ENCODE measurements at places on chromosomes 7 and 10.

DNA sequence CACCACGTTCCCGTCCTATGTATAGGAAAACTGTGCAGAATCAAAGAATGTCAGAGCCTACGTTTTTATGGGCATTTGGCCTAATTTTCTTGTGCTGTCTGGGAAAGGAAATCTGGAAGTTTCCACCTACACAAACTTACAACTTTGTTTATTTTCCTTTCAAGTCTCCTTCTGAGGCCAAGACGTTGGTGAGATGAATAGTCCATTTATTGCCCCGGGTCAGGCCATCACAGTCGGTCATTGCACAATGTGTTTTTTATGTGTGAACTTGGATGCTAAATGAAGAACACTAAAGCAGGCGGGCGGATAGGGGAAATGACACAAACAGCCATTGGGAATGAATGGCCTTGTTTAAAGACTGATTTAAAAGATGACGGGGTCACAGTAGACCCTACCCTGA is 38.6 kb downstream of the TRIL start:
- no peak for DNase-seq

GRCh38 chr10:88226891-88227290 is 356.2 kb downstream of the RNLS start:
- no peak for DNase-seq

DNA sequence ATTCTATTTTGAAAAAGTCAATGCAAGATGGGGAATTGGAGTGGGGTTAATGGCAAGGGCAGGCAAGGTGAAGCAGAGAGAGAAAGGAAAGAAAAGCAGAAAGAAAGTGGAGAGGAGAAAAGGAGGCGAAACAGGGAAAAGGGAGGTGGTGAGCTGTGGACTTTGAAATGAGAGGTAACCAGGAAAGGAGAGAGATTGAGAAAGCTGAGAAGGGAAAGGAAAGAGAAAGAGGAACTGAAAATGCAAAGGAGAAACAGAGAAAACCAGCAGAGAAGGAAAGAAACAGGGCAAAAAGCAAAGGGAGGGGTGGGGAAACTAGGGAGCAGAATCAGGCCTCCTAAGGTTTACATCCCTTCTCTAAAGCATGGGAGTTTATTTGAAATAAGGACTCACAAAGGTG is 72.5 kb upstream of the TPK1 start:
- no peak for DNase-seq

DNA sequence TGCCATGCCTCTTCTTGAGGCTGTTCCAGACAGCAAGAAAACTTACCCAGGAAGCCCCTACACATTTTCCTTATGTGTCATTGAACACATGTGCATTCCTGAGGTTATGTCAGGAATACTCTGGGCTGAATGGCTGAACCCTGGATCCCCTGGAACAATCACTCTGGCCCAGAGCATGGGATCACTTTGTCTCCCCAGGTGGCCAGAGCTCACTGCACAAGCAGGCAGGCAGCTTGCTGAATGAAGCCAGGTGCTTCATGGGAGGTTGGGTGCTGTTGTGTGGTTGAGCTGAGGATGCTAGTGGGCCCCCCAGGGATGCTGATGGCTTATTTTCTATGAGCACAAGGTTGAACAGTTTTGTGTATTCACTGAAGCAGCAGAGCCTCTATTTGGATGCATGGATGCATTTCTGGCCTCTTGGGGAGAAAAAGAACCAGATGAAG is 54.7 kb upstream of the NPTX2 start:
- no peak for DNase-seq

DNA sequence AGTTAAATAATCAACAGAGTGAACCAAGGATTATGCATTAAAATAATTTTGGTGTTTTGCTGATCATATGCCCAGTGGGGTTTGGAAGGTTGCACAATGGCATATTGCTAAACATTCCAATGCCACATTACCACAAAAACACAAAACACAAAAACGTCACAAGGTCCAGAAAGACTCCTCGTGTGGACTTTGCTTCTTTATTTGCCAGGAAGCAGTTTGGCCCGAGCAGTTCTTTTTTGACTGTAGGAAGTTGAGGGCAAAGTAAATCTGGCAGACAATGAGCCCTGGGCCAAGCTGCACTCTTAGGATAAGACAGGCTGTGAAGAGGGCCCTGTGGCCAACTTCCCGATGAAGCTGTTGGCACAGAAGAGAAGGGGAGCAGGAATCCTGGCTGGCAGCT is 39.2 kb upstream of the SLC35B4 start:
- DNase-seq = no peak
